ENCODE measurements at places on chromosomes 3 and 15.

GRCh38 chr3:78349571-78349970 is 1309.7 kb downstream of the ROBO2 start:
- no peak for DNase-seq

- DNase-seq: no peak
Observed at GRCh38 chr3:71927505-71928066, 142.6 kb upstream of the PROK2 start.

- no peak for DNase-seq
Observed at GRCh38 chr15:64503197-64503596, 42.8 kb downstream of the ZNF609 start.

DNA sequence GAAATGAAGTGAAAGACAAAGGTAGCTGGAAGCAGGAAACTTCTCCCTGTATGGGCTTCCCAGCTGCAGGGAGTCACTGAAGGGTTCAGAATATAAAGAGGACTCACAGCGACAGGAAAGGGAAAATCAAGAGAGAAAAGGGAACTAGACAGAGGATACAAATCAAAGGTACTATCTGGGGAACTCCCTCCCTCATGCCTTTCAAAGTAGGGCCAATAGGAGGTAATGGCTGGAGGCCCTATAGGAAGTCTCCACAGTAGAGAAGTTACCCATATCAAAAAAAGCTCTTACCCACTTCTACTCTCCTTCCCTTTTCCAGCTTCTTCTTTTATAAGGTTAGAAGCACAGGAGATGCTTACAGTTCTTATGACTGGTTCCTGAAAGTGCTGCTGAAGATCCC is 43.5 kb downstream of the FMN1 start:
- DNase-seq: no peak

- DNase-seq: no peak
Observed at GRCh38 chr3:184261270-184261853, at the start of gene CAMK2N2. Gene CAMK2N2, minus strand, starts transcription at chr3:184261553. Its CDS starts 268 bp downstream, at chr3:184261285.
